Stimulated activated CD4-positive, alpha-beta T cell treated with anti-CD3 and anti-CD28 coated beads, TNF-alpha, amount 100 ng/mL, for 4 hours (primary cell): ENCODE measurements at places on chromosomes 5 and 9.
A peak's percentile ranks its signal among the peaks of the same experiment; 100 is the strongest.

DNA sequence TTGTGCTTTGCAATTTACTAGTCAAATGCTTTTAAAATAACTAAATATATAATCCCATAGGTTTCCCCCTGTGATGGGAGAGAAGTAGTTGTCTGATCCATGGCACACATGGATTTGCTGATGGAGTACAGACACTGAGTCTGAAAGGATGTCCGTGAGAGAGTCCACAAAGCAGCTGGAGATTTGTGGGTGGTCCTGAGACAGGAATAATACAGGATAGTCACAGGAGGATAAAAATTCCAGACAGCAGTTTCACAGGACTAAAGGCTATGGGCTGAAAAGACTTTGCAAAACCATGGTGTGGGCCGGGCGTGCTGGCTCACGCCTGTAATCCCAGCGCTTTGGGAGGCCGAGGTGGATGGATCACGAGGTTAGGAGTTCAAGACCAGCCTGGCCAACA, 58.7 kb upstream of the ZFR start:
- DNase-seq = no peak

GRCh38 chr5:139668924-139669661, 20.9 kb downstream of the CXXC5 start:
- DNase-seq = no peak

DNA sequence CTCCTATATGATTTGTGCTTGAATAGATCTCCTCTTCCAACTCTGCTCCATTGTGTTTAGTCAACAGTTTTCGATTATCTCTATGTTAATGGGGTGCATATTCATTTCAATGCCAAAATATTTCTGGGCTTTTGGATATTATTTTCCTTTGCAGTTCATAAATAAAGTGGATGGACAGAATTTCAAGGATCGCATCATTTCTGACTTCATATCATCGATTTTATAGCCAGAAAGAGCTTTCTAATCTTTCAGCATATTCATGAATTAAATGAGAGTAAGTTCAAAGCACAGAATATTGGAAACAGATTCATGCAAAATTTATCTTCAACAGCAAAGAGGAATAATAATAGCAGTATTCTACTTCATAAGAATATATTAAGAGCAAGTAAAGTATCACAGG, 60.0 kb upstream of the MINAR2 start:
- DNase-seq = no peak

GRCh38 chr5:87588316-87588715, 175.6 kb upstream of the CCNH start:
- DNase-seq = no peak

DNA sequence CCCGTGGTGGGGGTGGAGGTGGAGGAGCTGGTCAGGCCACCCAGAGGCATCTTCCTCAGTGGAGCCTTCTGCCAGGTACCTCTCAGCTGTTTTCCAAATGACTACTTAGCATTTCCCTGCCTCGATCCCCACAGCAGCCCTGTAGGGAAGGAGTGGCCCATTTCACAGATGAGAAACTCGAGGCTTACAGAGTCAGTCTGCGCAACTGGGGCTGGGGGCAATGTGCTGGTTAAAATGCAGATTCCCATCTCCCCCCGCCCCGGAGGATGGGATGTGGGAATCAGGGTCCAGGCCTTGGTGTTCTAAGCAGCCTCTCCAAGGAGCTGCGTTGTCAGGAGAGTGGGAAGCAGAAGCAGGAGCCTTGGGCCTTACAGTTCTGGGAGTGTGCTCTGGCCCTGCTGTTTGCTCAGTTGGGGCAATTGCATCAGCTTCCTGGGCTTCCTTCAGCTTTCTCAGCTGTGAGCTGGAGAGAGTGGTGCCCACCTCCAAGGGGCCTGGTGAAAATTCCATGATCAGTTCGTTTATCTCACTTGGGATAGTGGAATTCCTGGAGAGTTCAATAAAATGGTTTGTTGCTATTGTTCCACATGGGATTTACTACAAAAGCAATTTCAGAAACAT, 19.4 kb downstream of the ERGIC1 start:
- no peak for DNase-seq

- DNase-seq = peak; percentile 26
These were observed 36.8 kb downstream of the NDST1 start for GRCh38 chr5:150544611-150545219.

GRCh38 chr9:11319538-11319937, 706.7 kb upstream of the PTPRD start:
- no peak for DNase-seq

DNA sequence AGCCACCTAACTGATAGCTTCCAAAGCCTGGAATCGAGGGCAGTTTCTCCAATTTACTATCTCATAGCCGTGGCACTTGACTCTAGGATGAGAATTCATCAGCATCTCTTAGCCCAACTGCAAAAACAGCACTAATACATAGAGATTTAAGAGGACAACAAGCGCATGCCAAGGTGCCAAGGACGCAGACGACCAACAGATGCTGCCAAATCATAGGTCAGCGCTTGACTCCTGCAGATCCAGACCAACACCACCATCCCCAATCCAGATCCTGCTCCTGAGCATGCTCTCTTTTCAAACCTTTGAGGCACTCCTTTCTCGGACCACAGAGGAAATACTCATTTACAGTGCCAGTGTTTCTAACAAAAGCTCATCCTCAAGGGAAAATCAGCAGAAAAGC, 24.6 kb downstream of the NRG2 start:
- no peak for DNase-seq

GRCh38 chr9:137355761-137356365, 53.8 kb upstream of the NRARP start:
- no peak for DNase-seq

GRCh38 chr5:171954721-171955120, 51.7 kb downstream of the FBXW11 start:
- DNase-seq = no peak

DNA sequence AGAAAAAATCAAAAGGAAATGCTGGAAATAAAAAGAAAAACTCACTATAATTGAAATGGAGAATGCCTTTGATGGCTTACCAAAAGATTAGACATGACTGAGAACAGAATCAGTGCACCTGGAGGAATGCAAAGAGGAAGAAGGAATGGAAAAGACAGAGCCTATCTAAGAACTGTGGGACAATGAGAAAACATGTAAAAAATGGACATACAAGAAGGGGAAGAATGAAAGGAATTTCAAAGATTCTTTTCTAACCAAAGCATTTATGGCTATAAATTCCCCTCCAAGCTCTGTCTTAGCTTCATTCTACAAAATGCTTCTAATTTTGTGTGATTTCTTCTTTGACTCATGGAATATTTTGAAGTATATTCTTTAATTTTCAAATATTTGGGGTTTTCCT, 47.5 kb upstream of the CLK4 start:
- no peak for DNase-seq

DNA sequence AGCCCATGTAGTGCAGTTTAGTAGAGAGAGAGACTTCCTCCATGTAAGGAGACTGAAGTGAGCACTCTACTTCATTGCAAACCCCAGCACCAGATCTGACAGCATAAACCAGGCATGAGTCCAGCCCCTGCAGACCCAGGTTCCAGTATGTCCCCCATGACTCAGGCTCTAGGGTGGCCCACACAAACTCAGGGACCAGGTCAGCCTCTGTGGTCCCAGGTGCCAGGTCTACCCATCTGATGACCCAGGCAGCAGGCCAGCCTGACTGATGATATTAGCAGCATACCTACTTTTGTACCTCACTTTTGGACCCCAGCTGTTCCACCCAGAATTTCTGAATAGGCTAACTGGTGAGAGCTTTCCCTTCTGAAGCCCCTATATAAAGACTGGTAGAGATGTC, 647.8 kb downstream of the ANXA1 start:
- no peak for DNase-seq

DNA sequence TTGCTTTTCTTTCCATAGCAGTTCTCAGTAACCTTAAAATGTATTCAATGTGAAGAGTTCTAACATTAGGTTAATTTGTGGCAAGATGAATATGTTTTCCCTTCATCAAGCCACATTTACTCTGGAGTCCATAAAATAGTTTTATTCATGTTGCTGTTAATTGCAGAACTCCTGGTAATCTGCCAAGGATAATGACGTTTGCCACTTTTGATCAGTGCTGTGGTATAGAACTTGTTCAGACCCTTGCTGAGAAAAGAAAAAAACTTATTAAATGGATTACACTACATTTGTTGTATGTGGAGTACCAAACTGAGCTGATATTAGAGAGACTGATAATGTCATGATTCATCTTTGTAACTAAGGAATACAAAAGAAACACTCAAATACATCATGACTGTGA, 212.4 kb upstream of the DMAC1 start:
- DNase-seq = no peak

DNA sequence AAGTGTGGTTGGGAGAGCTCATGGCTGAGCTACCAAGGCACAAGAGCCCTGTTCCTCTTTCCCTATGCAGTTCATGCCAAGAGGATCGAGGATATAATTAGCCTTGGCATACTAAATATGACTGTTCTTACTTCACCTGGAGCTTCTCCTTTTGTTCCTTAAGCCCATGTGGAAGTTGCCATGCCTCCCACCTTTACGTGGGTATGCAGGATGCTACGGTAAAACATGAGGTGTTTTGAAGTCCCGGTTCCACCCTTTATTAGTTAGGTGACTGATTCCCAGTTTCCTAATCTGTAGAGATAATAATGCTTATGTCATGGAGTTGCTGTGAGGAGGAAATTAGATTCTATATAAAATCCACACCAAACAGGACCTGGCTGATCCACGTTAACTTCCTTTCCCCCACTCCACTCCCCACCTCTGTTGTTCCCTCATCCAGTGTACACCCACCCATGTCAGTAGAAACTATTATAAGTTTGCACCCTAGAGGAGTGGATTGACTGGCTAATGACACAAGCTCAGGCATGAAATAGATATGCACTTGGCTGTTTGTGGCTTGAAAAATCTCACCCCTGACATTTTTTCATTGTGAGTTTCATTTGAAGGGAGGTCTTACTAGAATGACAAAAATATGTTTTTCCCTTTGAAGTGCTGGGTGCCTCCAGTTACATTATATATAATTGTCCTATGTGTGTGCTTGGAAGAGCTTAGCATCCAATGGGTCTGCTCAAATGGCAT, 36.8 kb upstream of the SHOC1 start:
- DNase-seq = no peak

DNA sequence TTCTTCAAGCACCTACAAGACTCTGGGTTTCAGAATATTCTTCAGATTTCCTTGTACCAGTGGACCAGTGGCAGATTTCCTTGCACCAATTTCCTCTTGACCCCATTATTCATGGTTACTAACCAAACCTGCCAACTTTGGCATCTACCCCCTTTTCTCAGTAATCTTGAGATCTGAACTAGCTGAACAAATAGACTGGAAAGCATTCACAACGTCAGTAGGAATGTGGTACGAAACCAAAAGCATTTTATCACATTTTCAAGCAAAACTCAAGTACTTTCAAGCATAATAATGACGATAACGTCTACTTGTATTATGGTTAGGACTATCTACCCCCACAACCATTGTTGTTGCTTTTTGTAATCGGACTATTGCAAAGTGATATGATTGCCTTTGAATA, 1217.3 kb downstream of the PTPRD start:
- DNase-seq = no peak

GRCh38 chr5:123756318-123756665, 244.3 kb downstream of the CSNK1G3 start:
- DNase-seq = no peak

DNA sequence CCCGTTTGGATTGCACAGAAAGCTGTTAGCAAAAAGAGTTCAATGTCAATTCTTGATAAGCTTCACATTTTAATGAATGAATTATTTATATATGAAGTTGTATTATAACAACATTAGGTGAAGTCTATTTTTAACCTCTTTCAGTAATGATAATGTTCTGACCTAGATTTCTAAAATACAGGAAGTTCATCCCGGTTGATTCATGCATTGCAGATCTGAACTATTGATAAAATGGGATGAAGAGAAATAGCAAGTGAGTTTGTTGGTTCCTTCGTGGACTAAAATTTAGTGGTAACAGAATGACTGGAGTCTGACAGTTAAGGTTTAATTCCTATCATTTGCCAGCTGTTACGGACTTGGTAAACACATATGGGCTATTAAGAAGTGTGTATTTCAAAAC, 180.5 kb downstream of the PCSK1 start:
- no peak for DNase-seq

- no peak for DNase-seq
These were observed 8.8 kb upstream of the PLIN2 start for GRCh38 chr9:19136129-19136528.

- DNase-seq = no peak
These were observed 513.9 kb upstream of the RGMB start for GRCh38 chr5:98259595-98259994.

DNA sequence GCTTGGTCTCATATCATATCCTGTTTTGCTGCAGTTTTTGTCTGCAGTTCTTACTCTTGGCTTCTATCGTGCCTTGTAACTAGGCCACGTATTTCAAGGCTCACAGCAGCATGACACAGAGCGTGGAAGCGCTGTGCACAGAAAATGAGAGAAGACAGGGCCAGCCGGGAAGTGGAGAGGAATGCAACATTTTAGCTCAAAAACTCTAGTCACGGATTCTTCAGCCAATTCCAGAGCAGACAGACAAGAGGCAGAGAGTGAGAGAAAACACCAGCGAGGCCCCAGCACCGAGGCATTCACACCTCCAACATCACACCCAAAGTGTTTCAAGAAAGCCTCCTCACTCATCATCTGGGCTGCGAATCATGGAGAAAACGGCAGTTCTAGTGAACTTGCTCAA, 160.8 kb downstream of the DNAH5 start:
- no peak for DNase-seq

DNA sequence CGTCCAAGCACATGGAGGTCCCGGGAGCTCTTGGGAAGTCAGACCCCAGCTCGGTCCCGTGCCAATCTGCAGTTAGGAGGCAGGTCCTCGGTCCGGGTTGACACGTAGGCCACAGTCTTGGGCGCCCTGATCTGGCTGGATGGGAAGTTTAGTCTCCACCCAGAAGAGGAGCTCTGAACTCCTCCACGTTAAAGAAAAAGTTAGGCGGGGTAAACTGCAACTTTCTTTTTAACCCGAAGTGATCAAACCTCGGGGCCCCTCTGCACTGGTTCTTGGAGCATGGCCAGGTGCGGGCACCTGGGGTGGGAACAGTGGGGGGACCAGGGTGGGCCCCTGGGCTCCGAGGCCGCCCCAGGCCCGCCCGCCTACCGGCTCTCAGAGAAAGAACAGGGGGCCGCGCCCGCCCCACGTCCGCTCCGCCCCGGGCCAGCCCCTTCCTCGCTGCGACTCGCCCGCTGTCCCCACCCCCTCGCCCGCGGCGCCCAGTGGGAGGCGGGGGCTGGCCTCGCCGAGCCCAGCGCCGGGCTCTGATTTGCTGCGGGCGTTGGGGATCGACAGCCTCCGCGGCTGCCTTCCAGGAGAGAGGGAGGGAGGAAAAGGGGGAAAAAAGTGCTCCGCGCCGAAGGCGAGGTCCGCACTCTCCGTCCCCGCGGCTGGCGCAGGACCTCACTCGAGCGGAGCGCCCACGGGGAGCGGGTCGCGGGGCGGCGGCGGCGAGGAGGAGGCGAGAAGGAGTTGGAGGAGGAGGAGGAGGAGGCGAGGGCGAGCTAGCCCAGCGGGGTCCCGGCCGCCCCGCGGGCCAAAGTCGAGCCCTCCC, at the start of gene COL5A1:
Gene COL5A1, plus strand, starts transcription at position 631 of the 817 bp plus-strand sequence. CDS start 385 bp downstream, outside the sequence.
- peak; percentile 26 for DNase-seq

- no peak for DNase-seq
These were observed 51.7 kb upstream of the LRRTM2 start for GRCh38 chr5:138926688-138927448.
